ENCODE measurements at places on chromosomes 2 and 18.

DNA sequence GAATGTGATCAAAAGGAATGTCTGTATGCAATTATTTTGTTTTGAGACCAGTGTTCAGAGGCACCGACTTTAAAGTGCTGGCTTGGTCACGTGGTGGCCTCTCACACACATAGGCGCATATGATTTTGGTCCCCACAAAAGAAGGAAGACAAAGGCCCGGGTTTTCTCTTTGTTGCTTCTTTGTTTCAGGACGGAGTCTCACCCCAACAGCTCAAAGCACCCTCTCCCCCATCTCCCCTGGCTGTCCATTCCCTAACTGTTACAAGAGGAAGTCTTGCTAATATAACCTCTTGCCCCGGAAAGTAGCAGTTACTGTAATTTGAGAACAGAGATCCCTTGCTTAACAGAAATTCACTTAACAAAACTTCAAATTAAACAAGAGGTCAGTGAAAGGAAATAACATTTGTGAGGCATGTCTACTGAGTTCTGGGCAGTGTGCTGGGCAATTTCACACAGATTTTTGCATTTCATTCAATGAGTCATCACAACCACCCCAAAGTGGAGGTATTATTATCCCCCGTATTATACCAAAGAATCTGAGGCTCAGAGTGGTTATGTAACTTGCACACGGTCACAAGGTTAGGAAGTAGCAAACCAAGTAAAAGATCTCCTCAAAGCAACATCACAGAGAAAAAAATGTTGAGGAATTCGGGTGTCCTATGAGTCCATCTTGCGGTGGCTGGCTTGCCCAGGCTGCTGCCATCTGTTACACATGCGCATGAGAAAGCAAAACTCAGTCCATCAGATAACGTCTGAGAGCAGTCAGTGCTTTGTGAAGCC, 75.8 kb downstream of the SDC1 start:
- DNase-seq = peak; percentile 87

DNA sequence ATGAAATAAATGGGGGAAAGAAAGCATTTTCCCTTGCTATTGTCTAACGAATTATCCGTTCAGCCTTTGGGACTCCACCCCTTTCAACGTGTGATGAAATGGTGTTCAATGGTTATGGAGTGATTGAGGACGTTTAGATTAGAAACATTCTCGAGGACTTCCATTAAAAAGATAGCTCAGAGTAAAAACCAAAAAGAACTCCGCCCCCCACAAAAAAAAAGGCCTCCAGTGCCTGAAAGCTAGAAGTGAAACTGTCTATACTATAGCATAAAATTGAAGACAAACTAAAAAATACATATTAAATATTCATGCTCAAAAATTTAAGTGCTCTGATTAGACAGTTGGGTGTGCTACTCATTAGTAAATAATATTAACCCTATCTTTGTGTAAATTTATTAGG, 3.0 kb upstream of the ZNF516 start:
- no peak for DNase-seq

DNA sequence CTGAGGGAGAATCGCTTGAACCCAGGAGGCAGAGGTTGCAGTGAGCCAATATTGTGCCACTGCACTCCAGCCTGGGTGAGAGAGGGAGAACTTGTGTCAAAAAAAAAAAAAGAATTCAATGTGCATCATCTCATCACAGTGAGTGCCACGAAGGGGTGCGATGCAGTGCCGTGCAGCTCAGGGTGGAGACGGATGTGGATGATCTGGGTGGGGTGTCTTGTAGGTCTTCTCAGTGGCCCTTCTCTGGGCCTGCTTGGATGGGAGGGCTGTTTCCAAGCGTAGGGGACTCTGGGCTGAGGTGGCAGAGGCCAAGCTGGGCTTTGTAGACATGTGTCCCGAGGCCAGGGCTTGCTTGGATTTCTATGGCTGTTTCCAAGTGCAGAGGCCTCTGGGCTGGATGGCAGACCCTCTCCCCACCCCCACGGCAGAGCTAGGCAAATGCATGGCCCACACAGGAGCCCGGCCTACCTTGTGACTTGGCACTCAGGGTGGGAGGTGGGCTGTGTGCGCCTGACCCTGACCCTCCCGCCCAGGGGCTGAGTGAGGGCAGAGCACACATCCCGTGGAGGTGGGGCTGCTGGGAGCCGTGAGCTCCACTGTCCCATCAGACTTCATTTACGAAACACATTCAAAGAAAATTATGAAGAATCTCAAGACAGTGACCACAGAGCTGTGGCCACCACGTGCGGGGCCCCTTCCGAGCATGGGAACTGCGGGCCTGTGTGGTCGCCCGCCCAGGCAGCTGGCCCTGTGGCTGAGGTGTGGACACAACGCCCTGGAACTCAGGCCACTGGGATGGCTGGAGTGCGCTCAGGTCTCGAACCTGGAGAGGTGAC, 76.4 kb downstream of the ASB1 start:
- DNase-seq = no peak

DNA sequence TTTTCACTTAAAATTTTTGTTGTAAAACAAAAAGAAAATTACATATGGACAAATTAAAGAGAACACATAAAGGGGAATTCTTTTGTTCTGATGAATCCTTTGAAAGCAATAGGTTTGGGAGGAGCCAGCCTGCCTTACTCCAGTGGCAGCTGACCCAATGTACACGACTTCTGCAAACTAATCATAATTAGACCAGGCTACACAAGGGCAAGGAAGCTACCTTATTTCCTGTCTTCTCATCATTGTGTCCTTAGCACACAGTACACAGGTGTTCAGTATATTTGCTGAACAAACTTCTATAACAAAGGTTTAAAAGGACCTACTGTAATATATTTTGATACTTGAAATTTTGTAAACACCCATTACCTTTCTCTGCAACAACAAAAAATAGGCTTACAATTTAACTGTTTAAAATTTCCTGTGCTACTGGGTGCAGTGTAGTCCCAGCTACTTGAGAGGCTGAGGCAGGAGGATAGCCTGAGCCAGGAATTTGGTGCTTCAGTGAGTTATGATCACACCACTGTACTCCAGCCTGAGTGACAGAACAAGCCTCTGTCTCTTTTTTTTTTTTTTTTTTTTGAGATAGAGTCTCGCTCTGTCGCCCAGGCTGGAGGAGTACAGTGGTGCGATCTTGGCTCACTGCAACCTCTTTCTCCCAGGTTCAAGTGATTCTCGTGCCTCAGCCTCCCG, 18.9 kb downstream of the KCNG3 start:
- DNase-seq = no peak

DNA sequence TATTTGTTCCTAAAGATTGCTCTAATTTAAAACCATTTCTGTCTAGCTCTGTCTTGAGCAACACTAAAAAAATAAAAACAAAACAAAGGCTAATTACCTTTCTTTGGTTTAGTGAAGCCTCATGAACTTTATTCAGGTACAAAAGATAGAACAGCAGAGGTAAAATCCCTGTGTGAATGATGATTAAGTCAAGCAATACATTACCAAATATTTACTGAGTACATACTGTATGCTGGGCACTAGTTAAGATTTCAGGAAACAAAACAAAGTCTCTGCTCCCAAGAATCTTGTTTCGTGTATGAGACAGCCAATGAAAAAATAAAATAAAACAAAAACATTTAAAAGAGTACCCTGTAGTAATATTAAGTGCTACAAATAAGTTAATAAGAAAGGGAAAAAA, 257.5 kb downstream of the RND3 start:
- DNase-seq = no peak

DNA sequence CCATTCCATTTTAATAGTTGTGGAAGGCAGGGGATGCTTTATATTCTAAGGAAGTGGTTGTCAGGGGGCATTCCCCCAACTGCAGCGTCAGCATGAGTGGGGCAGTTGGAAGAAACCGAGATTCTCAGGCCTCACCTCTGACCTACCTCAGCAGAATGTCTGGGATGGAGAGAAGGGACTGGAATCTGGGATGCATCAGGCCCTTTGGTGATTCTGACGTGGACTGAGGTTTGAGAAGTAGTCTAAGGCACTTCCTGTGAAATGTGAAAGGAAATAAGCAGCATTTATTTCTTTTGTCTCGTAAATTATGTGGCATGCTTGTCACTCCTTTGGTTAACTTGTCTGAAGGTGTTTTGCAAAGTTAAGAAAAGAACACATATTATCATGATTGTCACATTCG, 540.7 kb upstream of the NETO1 start:
- no peak for DNase-seq

DNA sequence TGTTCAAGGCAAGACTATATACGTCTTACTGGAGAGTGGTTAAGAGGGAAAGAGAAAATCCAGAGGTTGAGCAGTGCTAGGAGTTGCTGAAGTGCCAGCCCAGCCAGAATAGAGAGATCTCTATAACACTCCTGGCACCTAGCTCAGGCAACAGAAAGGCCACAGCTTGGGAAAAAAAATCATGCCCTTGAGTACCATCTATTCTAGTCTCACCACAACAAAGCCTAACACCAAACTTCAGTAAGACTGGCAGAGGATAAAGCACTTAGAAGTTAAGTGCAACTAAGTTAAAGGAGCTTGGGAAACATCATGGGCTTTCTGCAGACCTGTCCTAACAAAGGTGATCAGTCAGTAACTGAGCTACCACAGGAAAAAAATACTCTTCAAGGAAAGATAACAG, 24.2 kb downstream of the INO80C start:
- DNase-seq = no peak

DNA sequence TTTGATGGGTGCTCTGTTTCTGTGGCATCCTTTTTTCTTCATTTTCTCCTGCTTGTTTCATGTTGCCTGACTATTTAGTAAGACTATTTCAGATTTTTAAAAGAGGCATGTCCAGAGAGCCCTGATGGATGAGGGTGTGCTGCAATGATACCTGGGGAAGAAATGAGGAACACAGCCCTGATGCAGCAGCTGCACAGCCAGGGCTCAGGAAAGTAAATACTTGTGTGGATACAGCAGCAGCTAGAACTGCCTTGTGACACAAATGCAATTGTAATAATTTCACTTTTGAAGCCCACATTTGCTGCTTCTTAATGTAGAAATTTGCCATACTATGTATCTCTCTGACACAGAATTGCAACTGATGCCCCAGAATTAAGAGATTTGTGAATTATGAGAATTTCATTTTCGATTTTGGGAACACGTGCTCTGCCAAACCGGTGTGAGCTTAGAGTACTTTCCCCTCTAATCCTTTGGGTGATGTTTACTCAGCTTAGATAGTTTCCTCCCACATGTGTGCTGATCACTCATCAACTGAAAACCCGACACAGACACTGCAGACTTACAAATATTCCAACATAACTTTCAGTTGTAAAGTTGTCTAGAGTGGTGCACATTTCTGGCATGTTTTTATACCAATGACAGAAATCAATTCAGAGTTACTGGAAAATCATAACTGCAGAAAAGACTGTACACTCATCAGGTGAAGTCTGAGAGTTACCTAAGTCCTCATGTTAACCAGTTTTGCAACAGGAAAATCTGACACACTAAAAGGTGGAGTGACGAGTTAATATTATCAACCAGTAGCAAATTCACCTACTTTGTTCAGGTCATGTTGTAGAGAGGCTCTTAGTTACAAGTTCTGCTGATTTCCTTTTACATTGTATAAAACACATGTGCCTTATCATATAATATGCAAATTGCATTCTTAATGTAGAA, 383.4 kb downstream of the CBLN2 start:
- DNase-seq = no peak

GRCh38 chr18:11047817-11048216, 101.6 kb downstream of the PIEZO2 start:
- no peak for DNase-seq

- DNase-seq = no peak
Measured at GRCh38 chr2:149158957-149159356, 120.5 kb downstream of the LYPD6B start.

DNA sequence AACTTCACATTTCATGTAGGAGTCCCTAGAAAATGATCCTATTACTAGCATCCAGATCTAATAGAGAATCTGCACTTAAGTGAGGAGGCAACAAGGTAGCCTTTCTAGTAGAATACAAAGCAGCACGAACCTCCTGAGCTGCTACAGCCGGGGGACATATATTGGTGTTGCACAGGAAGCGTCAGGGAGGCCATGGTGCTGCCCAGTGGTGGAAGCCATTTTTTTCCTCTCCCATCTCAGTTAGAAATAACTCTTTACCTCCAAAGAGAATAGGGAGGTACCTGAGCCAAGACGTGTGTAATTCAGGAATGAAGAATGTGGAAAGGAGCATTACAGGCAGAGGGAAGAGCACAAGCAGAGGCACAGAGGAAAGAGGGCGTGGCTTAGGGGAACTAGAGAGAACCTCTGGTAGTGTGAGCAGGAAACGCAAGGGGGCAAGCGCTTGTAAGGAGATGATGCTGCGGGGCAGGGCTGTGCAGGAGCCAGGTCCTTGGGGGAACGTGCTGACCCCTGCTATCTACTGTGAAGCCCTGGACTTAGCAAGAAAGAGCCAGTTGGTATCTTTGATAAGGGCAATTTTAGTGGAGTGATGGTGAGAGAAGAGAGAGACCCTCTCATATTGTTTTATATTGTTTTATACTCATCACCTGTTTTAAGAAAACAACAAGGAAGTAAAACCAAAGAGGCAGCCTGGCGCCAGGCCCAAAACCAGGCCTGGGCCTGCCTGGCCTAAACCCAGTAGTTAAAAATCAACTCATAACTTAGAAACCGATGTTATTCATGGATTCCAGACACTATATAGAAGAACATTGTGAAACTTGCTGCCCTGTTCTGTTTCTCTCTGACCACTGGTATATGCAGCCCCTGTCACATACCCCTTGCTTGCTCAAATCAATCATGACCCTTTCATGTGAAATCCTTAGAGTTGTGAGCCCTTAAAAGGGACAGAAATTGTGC, 50.0 kb upstream of the TTC39C start:
- DNase-seq = no peak

DNA sequence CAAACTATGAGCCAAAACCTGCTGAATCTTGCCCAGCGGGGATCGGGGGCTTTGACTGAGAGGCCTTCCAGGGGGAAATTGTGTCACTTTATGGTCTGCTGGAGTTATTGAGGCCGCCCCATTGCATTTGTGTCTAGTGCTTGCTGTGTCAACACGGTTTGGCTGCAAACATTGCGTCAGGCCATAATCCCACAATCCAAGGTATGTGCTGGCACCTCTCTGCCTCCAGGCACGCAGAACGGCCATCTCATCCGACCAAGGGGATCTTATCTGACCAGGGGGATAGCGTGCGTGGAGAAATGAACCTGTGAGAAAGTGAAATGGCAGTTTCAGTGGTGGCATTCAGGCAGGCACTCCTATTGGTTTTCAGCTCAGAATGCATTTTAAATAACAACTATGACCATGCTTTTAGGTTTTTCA, 18.1 kb upstream of the LYPD6B start:
- DNase-seq = no peak

- no peak for DNase-seq
Measured at GRCh38 chr2:212037062-212037461, 501.5 kb downstream of the ERBB4 start.

DNA sequence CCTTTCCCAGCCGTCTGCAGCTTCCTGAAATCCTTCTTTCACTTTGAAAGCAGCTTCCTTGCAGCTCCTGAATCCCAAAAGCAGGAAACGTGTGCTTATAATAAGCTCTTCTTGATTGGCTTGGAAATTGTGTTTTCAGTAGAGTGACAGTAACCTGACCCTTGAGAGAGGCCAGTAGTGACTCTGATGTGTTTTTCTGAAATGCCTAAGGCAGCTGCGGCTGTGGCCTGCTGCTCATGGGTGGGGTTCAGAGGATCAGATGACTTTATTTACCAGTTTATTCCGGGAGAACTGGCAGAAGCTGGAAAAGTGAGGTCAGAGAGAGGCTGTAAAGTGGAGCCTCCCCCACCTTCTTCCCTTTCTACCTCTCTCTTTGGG, 31.9 kb upstream of the RPIA start:
- peak; percentile 34 for DNase-seq

Measured in HS-27A (cell line).